ENCODE measurements at places on chromosomes 1 and 21.

- DNase-seq = no peak
Observed at GRCh38 chr1:119225831-119226230, 85.4 kb upstream of the WARS2 start.

- DNase-seq = no peak
Observed at GRCh38 chr1:69657971-69658370, 90.2 kb downstream of the LRRC7 start.

- no peak for DNase-seq
Observed at GRCh38 chr1:35461966-35462651, 95.1 kb downstream of the KIAA0319L start.

DNA sequence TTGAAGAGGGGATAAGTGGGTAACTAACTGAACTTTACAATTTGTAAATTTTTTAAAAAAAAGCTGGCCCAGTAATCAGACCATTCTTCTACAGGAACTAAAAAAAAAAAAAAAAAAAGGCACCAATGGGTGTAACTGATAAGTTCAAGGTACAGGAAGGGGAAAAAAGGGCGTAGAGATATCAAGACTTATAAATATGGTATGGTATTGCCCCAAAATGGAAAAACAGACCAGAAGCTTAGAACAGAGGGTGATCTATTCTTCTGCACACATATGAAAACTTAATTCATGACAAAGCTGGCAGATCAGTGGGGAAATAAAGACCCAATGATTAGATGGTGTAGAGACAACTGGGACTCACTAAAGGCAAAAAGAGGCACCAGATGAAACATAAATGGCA lies 58.9 kb downstream of the LHX4 start:
- no peak for DNase-seq

DNA sequence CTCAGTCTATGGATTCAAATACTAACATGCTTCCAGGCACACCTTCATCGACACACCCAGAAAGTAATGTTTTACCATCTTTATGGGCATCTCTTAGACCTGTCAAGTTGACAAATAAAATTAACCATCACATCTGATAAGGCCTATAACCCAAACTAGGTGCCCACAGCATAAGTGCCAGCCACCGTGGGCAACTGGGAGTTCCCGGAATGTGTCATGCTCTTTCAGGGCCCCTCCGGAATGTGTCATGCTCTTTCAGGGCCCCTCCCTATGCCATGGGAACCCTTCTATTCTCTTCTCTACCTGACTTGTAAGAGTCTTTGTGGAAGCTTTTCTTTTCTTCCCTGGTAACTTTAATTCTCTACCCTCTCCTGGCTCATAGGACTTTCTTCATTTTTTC lies 26.6 kb downstream of the KRTAP24-1 start:
- DNase-seq = no peak

Measured in HL-60 (cell line).